ENCODE measurements at places on chromosomes 5 and 9. TPM values are rescaled to one million over a fixed set of nuclear protein-coding genes. Genes with fewer than 3 reads are reported as not detected.

- H3K4me1 ChIP-seq, result no peaks in the 10 kb centered on the region
- H3K27ac ChIP-seq, result no peak overlapping the region
- DNase-seq, result no peak
- H3K27me3 ChIP-seq, result no peaks in the 10 kb centered on the region
These were observed 429.8 kb downstream of the SPATA31D1 start for GRCh38 chr9:82418334-82418733.

GRCh38 chr5:30113542-30113941 lies 1079.9 kb upstream of the CDH6 start:
- no peaks in the 10 kb centered on the region for H3K27me3 ChIP-seq
- DNase-seq, result no peak
- no peaks in the 10 kb centered on the region for H3K36me3 ChIP-seq
- no peak overlapping the region for H3K27ac ChIP-seq
- H3K4me3 ChIP-seq, result no peak overlapping the region

The PCDHB2 gene
- not detected for total RNA-seq

The PCDHB9 gene
- not detected for total RNA-seq

The GADD45G gene
- 8.9 TPM for total RNA-seq

DNA sequence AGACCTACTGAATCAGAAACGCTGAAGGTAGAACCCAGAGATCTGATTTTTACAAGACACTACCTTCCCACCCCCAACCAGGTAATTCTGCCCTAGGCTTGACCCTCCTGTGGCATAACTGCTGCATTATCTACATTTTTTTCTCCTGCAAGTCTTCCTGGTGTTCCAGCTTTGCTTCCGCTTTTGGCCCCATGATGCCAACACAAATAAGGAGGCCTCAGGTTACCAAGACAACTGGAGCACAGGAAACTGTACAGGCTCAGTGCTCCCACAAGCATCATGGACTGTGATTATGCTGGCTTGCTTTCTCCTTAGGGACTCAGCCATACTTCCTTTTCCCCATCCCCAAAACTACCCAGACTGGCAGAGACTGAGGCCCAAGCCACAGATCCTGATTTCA lies 6.6 kb upstream of the MSMP start:
- peaks cover 14% of the 10 kb centered on the region for H3K36me3 ChIP-seq
- H3K27me3 ChIP-seq, result no peaks in the 10 kb centered on the region
- H3K27ac ChIP-seq, result no peak overlapping the region
- no peak overlapping the region for H3K4me3 ChIP-seq

DNA sequence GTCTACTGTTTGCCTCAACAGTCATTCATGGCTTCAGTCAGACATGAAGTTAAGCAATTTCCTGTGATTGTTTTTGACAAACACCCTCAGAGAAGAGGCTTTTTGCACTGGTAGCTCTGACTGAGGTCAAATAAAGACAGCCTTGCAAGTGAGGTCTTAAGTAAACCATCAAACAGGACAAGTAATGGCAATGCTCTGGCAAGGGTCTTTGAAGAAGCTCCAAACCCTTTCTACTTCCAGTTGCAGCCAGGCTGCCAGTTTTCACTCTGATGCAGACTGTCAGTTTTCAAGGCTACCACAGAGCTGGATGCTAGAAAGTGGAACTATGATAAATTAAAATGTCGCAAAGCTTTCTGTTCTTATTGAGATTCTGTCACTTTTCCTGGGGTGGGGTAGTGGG lies 421.5 kb upstream of the PTGER4 start:
- H3K4me1 ChIP-seq, result peaks cover 9% of the 10 kb centered on the region
- peak overlapping the region; percentile 51 for H3K27ac ChIP-seq
- no peak overlapping the region for H3K4me3 ChIP-seq

DNA sequence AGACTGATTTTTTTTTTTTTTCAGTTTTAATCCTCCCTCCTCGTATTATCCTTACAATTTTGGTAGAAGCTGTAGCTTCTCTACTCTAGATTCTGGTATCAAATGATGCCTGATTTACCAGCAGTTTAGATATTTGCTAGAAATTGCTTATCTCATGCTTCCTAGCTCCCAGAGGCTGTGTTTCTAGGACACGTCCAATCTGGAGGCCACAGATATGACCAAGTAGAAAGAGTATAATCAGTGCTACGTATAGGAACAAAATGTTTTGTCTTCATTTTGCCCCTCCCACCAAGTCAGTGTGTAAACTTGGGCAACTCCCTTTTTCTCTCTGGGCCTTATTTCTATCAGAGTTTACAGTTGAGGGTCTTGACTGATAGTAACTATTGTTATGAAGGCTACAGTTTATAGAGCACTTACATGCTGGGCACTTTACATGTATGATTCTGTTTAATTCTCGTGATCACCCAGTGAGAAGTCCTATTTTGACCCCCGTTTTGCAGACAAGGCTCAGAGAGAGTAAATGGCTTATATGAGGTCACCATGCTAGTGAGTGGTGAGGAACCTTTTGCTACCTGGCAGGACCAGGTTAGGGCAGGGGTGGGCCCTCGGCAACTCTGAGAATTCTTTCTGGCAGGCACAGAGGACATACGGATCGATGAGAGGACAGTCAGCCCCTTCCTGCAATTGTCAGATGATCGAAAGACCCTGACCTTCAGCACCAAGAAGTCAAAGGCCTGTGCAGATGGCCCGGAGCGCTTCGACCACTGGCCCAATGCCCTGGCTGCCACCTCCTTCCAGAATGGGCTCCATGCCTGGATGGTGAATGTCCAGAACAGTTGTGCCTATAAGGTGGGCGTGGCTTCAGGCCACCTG lies 7.6 kb downstream of the HDHD3 start:
- peaks cover 6% of the 10 kb centered on the region for H3K4me1 ChIP-seq
- DNase-seq, result no peak
- peaks cover 9% of the 10 kb centered on the region for H3K36me3 ChIP-seq
- H3K27me3 ChIP-seq, result no peaks in the 10 kb centered on the region
- H3K4me3 ChIP-seq, result no peak overlapping the region

The AJM1 gene
- total RNA-seq, result 6.6 TPM

DNA sequence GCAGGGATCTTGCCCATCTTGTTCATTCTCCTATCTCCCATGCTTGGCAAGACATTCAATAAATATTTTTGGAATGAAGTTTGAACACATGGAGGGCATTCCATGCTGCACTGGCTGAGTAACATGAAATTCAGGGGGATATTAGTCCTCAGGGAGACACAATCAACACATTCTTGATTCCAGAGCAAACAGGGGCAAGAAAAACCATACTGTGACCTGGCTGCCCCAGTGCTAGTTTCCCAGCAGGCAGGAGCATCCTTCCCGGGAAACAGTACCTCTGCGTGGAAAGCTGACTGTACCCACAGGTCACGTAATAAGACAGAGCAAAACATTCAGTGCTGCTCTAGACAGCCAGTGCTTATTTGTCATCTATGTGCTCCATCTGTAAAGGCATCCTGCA lies 66.3 kb upstream of the SPOCK1 start:
- H3K27me3 ChIP-seq, result peaks cover 10% of the 10 kb centered on the region
- H3K27ac ChIP-seq, result no peak overlapping the region
- peaks cover 13% of the 10 kb centered on the region for H3K4me1 ChIP-seq
- no peak overlapping the region for H3K4me3 ChIP-seq
- DNase-seq, result no peak

- peaks cover 4% of the 10 kb centered on the region for H3K4me1 ChIP-seq
- DNase-seq, result no peak
- H3K4me3 ChIP-seq, result no peak overlapping the region
- H3K36me3 ChIP-seq, result no peaks in the 10 kb centered on the region
- H3K27me3 ChIP-seq, result no peaks in the 10 kb centered on the region
- H3K27ac ChIP-seq, result no peak overlapping the region
These were observed 35.4 kb upstream of the GNPDA1 start for GRCh38 chr5:142048272-142048671.

The LRRC19 gene
- not detected for total RNA-seq

DNA sequence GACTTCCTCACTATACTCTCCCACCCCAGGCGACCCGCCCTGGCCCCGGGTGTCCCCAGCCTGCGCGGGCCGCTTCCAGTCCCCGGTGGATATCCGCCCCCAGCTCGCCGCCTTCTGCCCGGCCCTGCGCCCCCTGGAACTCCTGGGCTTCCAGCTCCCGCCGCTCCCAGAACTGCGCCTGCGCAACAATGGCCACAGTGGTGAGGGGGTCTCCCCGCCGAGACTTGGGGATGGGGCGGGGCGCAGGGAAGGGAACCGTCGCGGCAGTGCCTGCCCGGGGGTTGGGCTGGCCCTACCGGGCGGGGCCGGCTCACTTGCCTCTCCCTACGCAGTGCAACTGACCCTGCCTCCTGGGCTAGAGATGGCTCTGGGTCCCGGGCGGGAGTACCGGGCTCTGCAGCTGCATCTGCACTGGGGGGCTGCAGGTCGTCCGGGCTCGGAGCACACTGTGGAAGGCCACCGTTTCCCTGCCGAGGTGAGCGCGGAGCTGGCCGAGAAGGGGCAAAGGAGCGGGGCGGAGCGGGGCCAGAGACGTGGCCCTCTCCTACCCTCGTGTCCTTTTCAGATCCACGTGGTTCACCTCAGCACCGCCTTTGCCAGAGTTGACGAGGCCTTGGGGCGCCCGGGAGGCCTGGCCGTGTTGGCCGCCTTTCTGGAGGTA lies 2.1 kb downstream of the CA9 start:
- H3K36me3 ChIP-seq, result no peaks in the 10 kb centered on the region
- H3K4me1 ChIP-seq, result peaks cover 10% of the 10 kb centered on the region
- peak; percentile 64 for DNase-seq
- no peak overlapping the region for H3K27ac ChIP-seq
- peaks cover 30% of the 10 kb centered on the region for H3K27me3 ChIP-seq

GRCh38 chr9:94169968-94170367 lies 85.7 kb downstream of the PTPDC1 start:
- H3K36me3 ChIP-seq, result peaks cover 24% of the 10 kb centered on the region
- H3K4me3 ChIP-seq, result peak overlapping the region; percentile 41
- DNase-seq, result no peak
- H3K27me3 ChIP-seq, result no peaks in the 10 kb centered on the region
- peaks cover 56% of the 10 kb centered on the region for H3K4me1 ChIP-seq

The GRXCR2 gene
- total RNA-seq, result not detected
